ENCODE measurements at places on chromosomes 6 and 20. TPM values are rescaled to one million over a fixed set of nuclear protein-coding genes. Genes with fewer than 3 reads are reported as not detected.

DNA sequence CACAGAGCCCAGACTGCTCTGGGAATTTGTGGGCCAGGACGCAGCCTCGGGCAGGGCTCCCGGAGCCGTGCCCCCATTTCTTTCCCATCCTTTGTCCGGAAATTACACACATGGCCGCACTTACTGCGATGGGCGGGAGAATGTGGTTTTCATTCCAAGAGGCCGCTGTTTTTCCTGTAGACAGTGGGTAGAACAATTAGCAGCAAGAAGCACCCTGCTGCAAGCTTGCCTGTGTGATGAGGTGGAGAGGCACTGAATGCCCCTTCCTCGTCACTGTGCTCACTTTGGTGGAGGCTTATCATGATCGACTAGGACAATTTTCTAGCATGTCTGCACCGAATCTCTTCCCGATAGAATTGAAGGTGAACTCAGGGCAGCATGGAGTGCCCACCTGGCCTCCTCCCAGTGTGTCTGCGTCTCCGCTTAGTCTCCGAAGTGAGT is 102.8 kb downstream of the DACT2 start:
- DNase-seq, result no peak

GRCh38 chr20:21505161-21505809 is 8.6 kb downstream of the NKX2-2 start:
- DNase-seq, result no peak

SERINC1 gene
- total RNA-seq, result 203 TPM

ZNF165 gene
- 0.48 TPM for total RNA-seq

DNA sequence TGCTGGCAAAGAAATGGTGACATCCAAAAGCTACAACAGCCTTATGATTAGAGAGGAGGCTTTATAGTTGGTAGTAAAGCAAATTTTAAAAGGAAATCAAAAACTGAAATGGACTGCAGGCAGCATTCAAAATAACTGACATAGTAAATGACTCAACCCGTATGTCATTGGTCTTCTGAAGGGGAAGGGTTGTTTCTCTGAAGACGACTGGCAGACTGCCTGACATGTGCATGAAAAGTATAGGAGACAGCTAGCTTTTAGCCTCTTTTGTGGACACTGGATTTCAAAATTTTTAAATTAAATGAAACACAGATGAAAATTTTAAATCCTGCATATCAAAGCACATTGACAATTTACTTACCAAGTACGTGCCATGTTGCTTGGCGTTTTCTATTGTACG is 90.7 kb downstream of the TRMT6 start:
- DNase-seq, result peak; percentile 15

SUPT3H gene
- total RNA-seq, result 12.4 TPM

DNA sequence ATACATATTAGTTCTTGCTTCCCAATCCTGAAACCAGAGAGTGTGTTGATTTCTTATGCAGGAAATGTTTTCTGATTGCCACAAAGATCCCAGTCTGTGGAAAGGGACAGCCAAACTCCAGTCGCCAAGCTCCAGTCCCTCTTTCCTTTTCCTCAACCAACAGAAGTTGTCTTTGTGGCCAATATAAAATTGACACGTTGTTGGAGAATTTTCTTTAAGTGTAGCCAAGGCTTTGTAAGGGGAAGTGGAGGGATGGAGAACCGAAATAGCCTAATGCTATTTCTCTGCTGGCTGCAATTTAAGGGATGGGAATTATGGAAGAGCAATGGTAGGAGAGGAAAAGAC is 5.4 kb downstream of the ADGRB3 start:
- DNase-seq, result no peak

- DNase-seq, result no peak
These were observed 3.5 kb upstream of the DDR1 start for GRCh38 chr6:30880698-30881252.

SERAC1 gene
- total RNA-seq, result 9.1 TPM

DNA sequence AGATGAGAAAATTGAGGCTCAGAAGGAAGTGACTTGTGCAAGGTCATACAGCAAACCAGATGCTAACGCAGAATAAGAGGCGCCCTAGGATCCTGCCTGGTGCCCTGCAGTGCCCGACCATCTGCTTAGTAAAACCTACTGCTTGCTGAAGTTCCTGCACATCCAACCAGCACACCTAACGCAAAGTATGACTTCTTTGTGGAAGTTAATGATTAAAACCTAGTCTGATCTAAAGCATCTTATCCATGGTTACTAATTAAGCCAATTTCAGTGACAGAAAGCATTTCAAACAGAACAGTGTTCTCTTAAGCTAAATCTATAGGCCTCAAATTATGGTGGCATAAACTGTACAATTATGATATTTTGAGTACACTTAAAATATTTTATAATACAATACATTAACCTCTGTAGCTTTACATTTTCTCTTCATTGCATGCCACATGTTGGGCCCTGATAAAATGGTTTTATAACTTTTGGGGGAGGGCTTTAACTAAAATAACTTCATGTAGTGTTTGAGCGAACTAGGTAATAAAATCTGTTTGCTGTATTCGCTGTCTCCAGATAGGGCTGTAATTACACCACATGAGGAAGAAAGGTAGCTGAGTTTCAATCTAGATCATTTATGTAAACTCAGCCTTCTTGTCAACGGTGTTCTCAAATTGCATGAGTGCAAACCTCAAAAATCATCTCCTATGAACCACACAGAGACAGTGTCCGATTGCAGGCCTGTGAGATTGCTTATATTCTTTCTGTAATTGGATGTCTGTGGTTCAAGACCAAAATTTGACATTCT is 37.5 kb upstream of the BEND3 start:
- DNase-seq, result peak; percentile 18

POU5F1 gene
- 6.3 TPM for total RNA-seq

GRCh38 chr6:18178960-18179615 is 23.9 kb downstream of the KDM1B start:
- no peak for DNase-seq

- DNase-seq, result no peak
These were observed 48.8 kb downstream of the TULP4 start for GRCh38 chr6:158361068-158361467.

ANGPT4 gene
- 0.12 TPM for total RNA-seq

DNA sequence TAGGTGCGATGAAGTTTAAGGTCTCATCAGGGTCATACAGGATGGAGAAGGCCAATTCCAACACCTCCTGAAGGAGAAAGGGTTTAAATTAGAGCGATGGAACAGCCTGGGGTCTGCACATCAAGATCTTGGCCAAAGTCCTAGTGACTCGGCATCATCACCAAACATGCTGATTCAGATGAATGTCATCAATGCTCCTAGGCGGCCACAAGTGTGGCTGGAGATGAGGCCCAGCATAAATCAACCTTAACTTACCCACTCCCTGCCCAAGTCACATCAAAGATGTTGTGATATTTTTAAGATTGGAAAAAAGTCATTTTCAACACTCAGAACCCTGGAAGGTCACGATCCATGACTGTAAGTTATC is 37.5 kb downstream of the ELMO2 start:
- no peak for DNase-seq

SPDEF gene
- total RNA-seq, result 0.14 TPM

DNA sequence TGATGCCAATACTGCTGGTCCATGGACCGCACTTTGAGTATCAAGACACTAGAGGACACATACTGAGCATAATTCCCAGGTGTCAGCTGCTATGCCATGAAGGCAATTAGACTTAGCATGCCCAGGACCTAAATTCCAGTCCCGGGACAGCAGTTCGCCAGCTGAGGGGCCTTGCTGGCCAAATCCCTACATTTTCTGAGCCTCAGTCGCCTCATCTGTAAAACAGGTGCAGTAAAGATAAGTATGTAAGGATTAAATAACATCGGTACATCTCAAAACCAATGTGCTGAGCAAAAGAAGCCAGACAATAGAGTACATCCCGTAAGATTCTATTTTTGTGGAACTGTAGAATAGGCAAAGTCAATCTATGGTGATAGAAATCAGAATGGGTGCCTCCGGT is 1.0 kb downstream of the BFSP1 start:
- no peak for DNase-seq
